Inflammatory macrophage (primary cell): ENCODE measurements at places on chromosomes 2 and 18.

GRCh38 chr2:236956031-236956618, 129.6 kb upstream of the COPS8 start:
- DNase-seq: no peak

GRCh38 chr2:134460583-134460998, 206.7 kb downstream of the MGAT5 start:
- peak; percentile 17 for DNase-seq

DNA sequence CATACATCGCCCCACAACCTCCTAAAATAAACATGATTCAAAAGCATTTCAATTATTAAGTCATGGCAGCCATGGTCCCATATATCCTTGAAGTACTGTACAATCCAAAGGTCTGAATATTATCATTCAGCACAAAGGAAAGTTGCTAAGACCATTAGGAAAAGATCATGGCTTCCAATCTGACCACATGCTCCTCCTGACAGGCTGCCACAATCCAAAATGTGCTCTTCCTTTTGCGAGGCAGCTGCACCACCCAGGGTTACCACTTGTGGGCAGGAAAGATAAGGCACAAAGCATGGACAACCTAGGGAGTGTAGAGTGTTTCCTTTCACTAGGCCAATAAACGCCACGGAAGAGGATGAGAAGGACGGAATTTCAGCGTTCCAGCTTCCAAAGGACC, 5.4 kb downstream of the BOLA3 start:
- no peak for DNase-seq

DNA sequence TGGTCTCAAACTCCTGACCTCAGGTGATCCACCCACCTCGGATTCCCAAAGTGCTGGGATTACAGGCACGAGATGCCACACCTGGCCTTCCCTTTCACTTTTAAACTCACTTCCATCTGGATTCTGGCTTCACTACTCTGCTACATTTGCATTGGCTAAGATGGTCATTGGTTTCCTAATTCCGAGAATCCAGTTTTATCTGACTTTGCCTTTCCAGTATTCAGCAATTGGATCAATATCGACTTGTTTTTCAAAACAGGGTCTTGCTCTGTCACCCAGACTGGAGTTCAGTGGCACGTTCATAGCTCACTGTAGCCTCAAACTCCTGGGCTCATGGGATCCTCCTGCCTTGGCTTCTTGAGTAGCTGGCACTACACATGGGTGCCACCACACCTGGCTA, 4.7 kb upstream of the CD302 start:
- DNase-seq: no peak

GRCh38 chr2:212299943-212300342, 238.7 kb downstream of the ERBB4 start:
- no peak for DNase-seq

- DNase-seq: no peak
Measured at GRCh38 chr2:7377916-7378569, 460.8 kb downstream of the RNF144A start.

GRCh38 chr2:132415256-132415914, 1.2 kb upstream of the GPR39 start:
- peak; percentile 7 for DNase-seq

DNA sequence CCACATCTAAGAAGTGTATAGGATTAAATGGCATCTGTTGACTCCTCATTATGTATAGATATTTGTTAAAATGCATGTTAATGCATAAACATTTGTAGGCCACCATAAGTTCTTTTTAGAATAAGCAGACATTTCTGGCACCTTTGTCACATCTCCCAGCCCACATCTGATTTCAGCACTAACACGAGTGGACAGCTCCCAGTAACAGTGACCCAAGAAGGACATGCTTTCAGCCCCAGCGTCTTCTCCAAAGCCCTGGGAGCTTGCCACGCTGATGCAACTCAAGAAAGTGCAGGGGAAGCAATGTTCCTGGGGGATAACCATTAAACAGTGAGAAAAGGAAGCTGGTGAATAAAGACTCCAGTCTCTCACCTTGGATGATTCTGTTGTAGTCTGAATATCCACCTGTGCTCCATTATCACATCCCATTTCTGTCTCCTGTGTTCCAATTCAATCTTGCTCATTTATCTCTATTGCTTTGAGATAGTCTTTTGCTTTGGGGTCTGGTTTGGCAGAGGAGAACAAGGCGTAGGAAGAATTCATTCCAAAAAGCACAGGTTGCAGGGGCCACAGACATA, 182.6 kb upstream of the THSD7B start:
- DNase-seq: no peak

- DNase-seq: no peak
Measured at GRCh38 chr2:121019071-121019470, 265.9 kb downstream of the TFCP2L1 start.
